Activated T-helper 17 cell treated with anti-CD3 and anti-CD28 coated beads, Interleukin-2, amount 50 U/mL, for 72 hours (primary cell): ENCODE measurements at places on chromosomes 4 and X. TPM values are rescaled to one million over a fixed set of nuclear protein-coding genes. Genes with fewer than 3 reads are reported as not detected.

FAM9B gene
- not detected for total RNA-seq

ARR3 gene
- not detected for total RNA-seq

DNA sequence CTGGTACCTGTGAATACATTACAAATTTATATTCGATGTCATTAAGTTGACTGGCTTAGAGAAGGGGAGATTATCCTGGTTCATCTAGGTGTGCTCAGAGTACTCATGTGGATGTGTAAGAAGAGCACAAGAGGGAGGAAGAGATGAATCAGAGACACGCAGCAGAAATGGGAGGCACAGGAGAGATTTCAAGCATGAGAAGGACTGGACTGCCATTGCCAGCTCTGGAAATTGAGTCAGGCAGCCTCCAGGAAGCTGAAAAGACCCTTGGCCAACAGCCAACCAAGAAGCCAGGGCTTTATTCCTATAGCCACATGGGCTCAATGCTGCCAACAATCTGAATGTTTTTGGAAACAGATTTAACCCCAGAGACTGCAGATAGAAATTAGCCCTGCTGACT, 1390.0 kb downstream of the STIM2 start:
- ATAC-seq, result no peak

- no peak for ATAC-seq
Observed at GRCh38 chr4:8010618-8011017, 71.0 kb upstream of the AFAP1 start.

SLC26A1 gene
- not detected for total RNA-seq

DDX53 gene
- total RNA-seq, result not detected

SCML2 gene
- 3.5 TPM for total RNA-seq

CENPVL2 gene
- not detected for total RNA-seq
